EH (cell line): ENCODE measurements at places on chromosomes 13 and 19.

DNA sequence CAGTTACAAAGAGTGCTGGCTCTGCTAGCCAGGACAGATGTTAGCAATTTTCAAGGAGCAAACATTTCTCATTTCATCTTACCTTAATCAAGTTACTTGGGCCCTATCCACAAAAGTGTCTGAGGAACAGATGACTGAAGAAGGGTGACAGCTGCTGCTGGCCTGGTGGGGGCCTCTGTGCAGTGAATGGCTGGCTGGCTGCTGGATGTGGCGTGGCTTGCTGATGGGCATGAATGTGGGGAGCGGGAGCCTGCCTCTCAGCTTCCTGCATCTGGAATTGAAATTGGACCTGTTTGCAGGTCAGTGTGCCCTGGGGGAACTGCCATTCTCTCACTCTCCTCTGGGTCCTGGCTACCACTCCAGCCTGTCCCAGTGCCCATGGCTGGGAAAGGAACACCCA, 94.7 kb downstream of the RGCC start:
- DNase-seq: no peak

DNA sequence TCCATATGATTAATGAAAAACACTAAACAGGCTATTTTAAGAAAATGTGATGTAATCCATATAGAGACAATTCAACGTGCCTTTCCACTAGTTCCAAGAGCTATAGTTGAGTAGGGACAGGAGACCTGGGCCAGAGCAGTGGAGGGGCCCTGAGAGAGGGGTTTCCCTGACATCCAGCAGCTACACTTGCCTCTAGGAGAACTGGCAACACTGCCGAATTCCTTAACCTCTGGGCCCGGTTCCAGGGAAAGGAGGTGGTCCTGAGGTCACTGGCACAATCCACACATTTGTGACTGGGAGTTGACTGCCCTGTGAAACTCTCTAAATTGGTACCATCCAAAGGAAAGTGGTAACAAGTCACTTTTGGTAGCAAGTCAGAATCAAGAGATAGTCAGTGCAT, 264.4 kb downstream of the DCLK1 start:
- DNase-seq: peak; percentile 38

DNA sequence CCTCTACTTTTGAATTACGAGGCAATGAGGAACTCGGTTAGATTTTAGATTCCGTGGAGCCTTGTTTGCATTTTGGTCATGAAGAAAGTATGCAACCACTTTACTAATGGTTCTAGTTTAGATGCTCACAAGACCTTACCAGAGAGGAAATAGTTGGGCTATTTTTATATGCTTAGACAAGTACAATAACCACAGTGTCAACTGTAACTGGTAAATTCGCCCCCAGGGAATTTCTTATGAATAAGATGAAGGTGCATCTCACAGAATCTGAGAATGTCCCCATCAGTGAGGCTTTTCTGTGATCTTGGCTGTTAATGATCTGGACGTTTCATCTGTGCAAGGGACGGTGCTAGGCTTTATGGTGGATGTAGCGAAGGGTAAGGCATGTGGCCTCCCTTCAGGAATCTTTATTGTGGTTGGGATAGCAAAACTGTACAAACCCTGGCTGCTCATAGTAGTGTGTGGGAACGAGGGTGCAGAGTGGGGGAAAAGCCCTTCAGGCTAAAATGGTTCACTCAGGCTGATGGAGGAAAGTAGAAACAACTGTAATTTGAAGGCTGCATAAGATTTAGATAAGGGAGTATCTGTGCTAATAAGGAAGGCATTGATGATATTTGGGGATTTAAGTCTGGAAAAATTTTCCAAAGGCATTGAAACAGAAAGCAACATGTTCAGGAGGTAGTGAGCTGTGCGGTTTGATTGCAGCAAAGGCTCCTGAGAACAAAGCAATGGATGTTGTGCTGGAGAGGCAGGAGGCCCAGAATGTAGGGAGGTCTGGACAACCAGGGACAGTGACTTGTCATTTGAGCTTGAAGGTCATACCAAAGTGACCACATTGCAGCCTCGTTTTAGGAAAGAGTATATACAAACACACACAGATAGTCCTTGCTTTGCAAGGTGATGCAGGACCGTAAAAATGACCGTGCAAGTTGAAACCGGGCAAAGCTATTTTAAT, 28.4 kb downstream of the UBAC2 start:
- DNase-seq: peak; percentile 94

DNA sequence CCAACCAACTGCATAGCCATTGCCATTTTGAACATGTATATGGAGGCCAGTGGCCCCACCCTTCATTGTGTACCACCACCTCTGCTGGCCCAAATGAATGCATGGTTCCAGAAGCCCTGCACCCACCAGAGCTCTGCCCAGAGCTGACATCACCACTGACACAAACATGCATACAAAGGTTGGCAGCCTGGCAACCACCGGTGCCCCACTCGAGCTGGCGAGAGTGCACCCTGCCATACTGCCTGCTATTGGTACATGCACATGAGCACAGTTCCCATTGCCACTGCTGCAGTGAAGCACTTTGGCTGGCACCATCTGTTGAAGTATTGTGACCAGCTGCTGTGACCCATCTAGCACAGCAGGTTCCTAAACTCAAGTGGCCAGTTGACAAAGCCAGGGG, 1564.9 kb downstream of the OLFM4 start:
- no peak for DNase-seq

DNA sequence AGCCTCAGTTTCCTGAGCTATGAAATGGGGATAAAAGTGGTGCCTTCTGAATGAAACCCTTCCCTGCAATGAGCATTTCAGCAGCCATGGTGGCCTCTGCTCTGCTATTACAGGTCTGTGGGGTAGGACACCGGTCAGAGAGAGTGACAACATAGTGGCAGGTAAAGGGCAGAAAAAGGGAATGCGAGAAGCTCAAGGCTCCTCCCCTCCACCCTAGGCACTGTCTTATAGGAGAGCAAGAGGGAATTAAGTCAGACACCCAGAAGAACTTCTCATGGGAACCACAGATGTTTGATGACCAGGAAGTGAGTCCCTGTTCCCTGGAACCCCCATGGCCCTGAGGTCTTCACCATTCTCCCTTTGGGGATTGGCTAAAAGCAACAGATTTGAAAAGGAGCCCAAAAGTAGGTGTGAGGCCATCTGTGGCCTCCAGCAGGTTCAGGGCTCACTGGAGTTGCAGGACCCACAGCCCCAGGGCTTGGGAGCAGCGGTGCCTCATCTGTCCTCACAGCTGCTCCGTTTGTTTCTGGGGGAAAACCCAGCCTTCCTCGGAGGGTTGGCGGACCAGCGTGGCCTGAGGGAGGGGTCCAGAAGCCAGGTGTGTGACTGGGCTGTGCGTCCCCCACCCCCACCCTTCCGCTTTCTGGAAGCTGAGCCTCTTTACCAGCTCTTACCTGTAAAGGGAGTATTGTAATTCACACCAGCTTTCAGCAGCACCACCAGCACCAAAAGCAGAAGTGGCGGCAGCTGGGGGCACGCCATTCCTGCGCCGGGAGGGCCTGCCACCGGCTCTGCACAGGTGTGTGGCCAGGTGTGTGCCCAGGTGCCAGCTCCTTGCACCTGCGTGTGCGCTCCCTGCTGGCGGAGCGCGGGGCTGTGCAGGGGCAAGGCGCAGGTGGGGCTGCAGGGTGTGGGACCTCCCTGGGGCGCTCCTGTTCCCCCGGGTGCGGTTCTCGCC, 19.4 kb downstream of the IQCN start:
- DNase-seq: no peak

DNA sequence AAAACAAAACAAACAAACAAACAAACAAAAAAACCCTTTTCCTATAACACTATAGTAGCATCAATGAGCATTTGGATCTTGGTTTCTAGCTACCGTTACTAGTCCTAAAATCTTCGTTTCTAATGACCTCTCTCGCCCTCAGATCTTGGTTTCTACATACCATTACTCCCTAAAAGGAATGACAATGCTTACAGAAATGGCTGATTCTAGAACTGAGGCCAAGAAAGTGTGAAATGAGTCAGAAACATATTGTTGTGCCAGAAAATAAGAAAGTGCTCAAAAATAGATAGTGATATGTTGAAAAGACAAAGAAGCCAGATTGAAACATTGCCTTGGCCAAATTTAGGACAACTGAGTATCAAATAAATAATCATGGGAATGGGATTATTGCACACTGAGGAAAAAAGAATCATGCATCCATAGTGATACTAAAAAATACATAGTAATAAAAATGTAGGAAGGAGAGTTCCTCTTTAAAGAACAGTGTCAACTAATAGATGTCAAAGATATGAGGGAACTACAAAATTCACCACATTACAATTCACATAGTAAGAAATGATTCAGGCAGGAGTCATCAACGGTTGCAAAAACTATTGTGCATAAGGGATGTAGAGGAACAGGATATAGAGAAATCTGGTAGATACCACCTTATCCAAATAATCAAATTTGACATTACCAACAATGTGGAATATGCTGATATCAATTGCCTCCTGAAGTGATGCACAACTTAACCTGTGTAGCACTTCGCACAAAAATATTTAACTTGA, 386.6 kb downstream of the DIAPH3 start:
- DNase-seq: peak; percentile 90

- DNase-seq: no peak
Observed at GRCh38 chr19:37874784-37875183, 31.6 kb downstream of the WDR87 start.
